ENCODE measurements at places on chromosomes 5 and 9. TPM values are rescaled to one million over a fixed set of nuclear protein-coding genes. Genes with fewer than 3 reads are reported as not detected.
A peak's percentile ranks its signal among the peaks of the same experiment; 100 is the strongest.

DNA sequence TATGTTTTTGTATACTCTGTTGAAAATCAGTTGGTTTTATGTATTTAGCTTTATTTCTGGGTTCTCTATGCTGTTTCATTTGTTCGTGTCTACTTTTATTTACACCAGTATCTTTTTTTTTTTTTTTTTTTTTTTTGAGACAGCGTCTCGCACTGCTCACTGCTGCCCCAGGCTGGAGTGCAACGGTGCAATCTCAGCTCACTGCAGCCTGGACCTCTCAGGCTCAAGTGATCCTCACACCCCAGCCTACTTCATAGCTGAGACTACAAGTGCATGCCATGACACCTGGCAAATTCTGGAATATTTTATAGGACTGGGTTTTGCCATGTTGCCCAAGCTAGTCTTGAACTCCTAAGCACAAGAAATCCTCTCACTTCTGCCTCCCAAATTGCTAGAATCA, 869.4 kb upstream of the CDH6 start:
- no peaks in the 10 kb centered on the region for H3K4me1 ChIP-seq
- H3K36me3 ChIP-seq = no peaks in the 10 kb centered on the region
- H3K27me3 ChIP-seq = no peaks in the 10 kb centered on the region
- no peak overlapping the region for H3K4me3 ChIP-seq
- H3K27ac ChIP-seq = no peak overlapping the region

DNA sequence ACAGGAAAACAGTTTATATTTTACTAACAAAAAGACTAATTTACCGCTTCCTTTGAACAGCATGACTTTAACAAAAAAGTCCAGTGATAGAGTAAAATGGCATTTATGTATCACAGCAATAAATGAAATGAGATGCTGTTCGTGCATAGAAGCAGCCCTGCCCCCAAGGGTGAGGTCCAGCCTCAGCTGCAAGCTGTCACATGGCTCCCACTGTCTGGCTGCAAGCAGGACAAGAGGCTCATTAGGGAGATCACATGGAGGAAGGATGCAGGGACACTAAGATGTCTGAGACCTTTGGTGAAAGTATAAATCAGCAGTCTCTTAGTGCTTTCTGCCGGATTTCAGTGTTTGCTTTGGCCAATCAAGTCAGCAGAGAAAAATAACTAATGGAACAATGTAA, 23.0 kb downstream of the GDNF start:
- no peak overlapping the region for H3K4me3 ChIP-seq
- DNase-seq = no peak
- H3K27ac ChIP-seq = no peak overlapping the region
- peaks cover 18% of the 10 kb centered on the region for H3K4me1 ChIP-seq
- peaks cover 3% of the 10 kb centered on the region for H3K27me3 ChIP-seq
- no peaks in the 10 kb centered on the region for H3K36me3 ChIP-seq

- peak overlapping the region; percentile 76 for H3K4me3 ChIP-seq
- H3K4me1 ChIP-seq = peaks cover 62% of the 10 kb centered on the region
- H3K27me3 ChIP-seq = no peaks in the 10 kb centered on the region
- DNase-seq = no peak
- no peaks in the 10 kb centered on the region for H3K36me3 ChIP-seq
Measured at GRCh38 chr9:33166231-33167083, 679 bp downstream of the B4GALT1 start.

Gene CENPH
- 14.8 TPM for total RNA-seq

Gene MYMK
- not detected for total RNA-seq

Gene RALGPS1
- total RNA-seq = 26.9 TPM

DNA sequence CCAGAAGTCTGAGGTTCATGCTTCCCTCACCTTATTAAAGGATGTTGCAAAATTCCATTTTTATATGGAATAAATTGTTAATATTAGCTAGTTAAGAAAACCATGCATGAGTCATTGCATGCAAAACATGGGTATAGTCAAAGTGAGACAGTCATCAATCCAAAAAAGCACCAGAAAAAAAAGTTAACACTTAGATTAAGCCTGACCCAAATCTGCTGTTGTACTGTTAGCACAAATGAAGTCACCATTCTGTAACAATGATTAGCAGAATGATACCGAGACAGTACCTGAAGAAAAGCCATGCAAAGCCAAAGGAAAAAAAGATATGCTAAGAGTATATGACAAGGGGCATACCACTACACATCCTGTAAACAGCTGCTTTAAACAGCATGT, 49.5 kb downstream of the PKD2L2 start:
- no peaks in the 10 kb centered on the region for H3K27me3 ChIP-seq
- no peak overlapping the region for H3K4me3 ChIP-seq
- H3K36me3 ChIP-seq = peaks cover 44% of the 10 kb centered on the region
- peaks cover 3% of the 10 kb centered on the region for H3K4me1 ChIP-seq
- no peak overlapping the region for H3K27ac ChIP-seq
- DNase-seq = no peak

GRCh38 chr5:108615216-108615615, 132.5 kb upstream of the FER start:
- H3K36me3 ChIP-seq = peaks cover 2% of the 10 kb centered on the region
- H3K27ac ChIP-seq = no peak overlapping the region
- DNase-seq = no peak

GRCh38 chr5:28850320-28850921, 1812.0 kb upstream of the CDH9 start:
- no peaks in the 10 kb centered on the region for H3K36me3 ChIP-seq
- no peaks in the 10 kb centered on the region for H3K27me3 ChIP-seq
- H3K4me1 ChIP-seq = no peaks in the 10 kb centered on the region
- H3K4me3 ChIP-seq = no peak overlapping the region
- DNase-seq = no peak

Gene MZB1
- not detected for total RNA-seq

DNA sequence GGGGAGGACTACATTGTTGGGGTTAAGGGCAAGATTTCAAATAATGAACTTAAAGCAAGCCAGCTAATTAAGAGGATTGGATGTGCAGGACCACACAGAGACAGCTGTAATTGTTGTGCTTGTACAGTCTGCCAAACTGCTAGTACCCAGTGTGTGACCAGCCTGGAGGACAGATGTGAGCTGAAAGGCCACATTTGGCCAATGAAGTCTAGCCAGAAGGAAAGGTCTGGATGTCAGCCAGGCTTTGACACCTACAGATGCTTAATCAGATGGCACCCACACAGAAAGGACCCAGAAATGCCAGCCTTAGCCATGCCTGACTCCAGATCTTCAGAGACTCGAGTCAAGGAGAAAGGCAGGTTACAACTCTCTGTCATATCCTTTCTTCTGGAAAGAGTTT, 491.1 kb downstream of the KIF4B start:
- no peaks in the 10 kb centered on the region for H3K4me1 ChIP-seq
- no peak for DNase-seq
- peaks cover 23% of the 10 kb centered on the region for H3K27me3 ChIP-seq
- no peak overlapping the region for H3K4me3 ChIP-seq
- H3K36me3 ChIP-seq = no peaks in the 10 kb centered on the region

DNA sequence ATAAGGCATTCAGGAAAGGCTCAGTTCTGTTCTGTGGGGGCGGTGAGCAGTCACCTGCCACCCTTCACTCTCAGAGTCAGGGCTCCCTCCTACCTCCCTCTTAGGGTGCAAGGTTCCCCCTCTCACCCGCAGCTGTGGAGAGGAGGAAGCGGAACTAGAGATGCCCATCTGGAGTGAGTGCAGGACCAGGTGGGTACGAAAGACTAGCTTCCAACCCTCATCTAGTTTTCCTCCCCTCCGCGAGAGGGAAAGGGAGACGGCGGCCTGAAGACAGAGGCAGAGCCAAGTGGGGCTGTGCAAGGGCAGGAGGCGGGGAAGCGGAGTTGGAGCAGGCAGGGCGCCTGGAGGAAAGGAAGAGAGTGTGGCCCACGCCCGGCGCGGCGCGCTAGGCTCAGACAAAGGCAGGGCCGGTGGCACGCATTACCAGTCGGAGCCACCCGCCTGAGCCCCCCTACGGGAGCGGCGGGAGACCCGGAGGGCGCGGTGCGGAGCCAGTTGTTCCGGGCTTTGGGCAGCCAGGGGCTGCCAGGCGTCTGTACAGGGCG, 7.3 kb downstream of the PRR7 start:
- H3K4me3 ChIP-seq = peak overlapping the region; percentile 68
- DNase-seq = no peak
- H3K36me3 ChIP-seq = peaks cover 3% of the 10 kb centered on the region

Gene OBP2B
- not detected for total RNA-seq

Gene OTULINL
- 3.0 TPM for total RNA-seq

Gene SLC6A3
- total RNA-seq = 0.04 TPM

GRCh38 chr9:4497855-4498254, 7.6 kb downstream of the SLC1A1 start:
- no peak overlapping the region for H3K27ac ChIP-seq
- no peak for DNase-seq
- peaks cover 6% of the 10 kb centered on the region for H3K27me3 ChIP-seq
- H3K4me1 ChIP-seq = no peaks in the 10 kb centered on the region

All from mesothelial cell of epicardium (in vitro differentiated cells).